Activated CD4-positive, alpha-beta T cell treated with anti-CD3 and anti-CD28 coated beads for 48 hours (primary cell): ENCODE measurements at places on chromosomes 7 and 10.
A peak's percentile ranks its signal among the peaks of the same experiment; 100 is the strongest.

- DNase-seq = no peak
Observed at GRCh38 chr10:43121444-43121843, 16.8 kb upstream of the CSGALNACT2 start.

GRCh38 chr10:8305876-8306652, 251.6 kb downstream of the GATA3 start:
- no peak for DNase-seq

DNA sequence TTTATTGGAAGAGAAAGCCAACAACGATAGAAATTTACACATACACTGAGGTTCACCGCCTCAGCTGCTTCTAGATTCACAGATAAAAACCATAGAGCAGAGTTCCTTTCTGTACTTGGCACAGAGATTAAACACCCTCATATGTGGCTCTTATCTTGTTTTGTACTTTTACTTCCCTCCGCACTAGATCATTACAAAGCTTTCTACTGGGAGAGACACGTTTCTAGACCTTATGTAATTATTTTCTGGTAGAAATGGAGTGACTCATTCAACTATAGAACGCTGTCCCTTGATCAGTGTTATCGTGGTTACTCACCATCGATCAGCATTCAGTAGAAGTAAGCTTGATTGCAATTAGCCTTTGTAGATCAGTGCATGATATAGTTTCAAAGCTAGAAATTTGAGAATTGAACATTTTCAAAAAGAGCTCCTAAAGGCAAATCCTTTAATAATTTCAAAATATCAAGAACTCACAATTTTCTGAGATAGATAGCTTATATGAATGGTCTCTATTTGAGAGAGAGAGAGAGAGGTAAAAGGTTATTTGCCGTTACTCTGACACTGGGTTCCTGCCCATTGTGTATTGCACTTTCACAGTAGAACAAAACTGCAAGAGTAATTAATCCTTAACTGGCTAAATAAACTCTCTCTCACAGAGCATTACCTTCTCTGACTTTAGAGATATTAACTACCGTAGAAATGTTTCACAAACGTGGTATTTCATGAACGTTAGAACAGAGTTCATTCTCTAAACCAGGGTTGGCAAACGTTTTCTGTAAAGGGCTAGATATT, 26.1 kb upstream of the DNAJC1 start:
- no peak for DNase-seq

GRCh38 chr10:131668903-131669302, 231.9 kb upstream of the PPP2R2D start:
- DNase-seq = no peak

GRCh38 chr10:116848944-116849247, 403 bp upstream of the ENO4 start:
- no peak for DNase-seq

GRCh38 chr10:6275022-6275997, 72.6 kb downstream of the PFKFB3 start:
- DNase-seq = peak; percentile 96

DNA sequence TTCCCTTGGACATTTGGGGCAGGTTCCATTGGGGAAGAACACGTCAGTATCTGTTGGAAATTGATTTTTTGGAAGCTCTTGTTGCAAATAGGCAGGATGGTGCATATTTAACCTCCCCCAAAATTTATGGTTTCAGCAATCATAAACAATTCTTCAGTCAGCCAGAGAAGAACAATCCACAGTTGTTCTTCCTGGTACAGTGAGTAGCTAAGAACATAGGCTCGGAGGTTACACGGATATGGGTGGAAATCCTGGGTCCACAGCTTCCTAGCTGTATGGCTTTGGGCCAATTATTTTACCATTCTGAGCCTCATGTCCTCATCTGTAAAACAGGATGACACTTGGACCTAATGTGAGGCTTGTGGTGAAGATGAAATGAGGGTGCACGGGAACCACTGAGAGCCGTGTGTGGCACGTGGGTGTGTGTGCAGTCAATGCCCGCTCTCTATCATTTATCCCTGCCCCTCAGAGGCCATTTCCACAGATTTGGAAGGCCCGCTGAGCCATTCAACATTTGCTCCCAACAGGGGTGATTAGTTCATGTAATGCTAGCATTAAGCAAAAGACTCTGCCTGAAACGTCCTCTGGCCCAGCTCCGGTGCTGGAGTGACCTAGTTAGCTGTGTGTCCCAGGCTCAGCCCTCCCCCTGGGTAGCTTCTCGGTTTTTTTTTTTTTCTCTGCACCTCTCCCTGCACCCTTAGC, 9.7 kb downstream of the CAMK1D start:
- DNase-seq = peak; percentile 26

GRCh38 chr10:60643874-60644273, 134.4 kb upstream of the CDK1 start:
- DNase-seq = no peak

GRCh38 chr7:155871211-155871610, 58.9 kb upstream of the SHH start:
- DNase-seq = no peak

- no peak for DNase-seq
Observed at GRCh38 chr10:61286686-61287085, 166.5 kb downstream of the TMEM26 start.
